Stimulated activated CD4-positive, alpha-beta T cell treated with anti-CD3 and anti-CD28 coated beads, Interleukin-2, amount 100 ng/mL, for 24 hours (primary cell): ENCODE measurements at places on chromosomes 11 and 22.

DNA sequence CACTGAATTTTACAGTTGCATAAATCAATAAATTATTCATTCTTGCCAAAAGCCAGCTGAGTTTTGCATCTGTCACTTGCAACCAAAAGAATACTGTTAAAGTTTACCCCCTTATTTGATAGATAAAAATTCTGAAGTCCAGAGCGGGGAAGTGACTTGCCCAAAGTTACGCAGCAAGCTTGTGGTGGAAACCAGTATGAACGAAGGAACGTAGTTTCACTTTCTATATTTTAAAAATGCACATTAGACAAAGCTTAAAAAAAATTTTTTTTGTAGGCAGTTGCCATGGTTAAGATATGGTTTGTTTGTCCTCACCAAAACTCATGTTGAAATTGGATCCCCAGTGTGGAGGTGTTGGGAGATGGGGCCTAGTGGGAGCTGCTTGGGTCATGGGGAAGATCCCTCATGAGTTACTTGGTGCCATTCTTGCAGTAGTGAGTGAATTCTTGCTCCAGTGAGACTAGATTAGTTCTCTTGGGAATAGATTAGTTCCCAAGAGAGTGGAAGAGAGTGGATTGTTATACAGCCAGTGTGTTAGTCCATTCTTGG, 46.3 kb upstream of the SEZ6L start:
- no peak for DNase-seq

DNA sequence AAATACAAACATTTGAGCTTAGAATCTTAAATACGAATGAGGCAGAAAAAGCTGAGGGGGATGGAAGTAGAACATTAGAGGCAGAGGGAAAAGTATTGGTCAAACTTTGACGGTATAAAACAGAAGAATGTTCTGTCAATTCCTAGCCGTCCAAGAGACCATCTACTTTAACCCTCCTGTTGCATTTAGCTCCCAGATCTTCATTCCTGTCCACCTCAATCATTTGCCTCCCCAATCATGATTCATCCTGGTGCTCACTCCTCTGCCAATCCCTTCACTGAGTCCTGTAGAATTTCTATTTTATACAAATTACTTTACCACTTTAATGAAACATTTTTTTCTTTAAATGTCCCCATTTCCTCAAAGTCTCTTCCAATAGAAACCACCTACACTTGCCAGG, 28.2 kb downstream of the C2CD3 start:
- DNase-seq = no peak

GRCh38 chr11:68061508-68061907, 22.7 kb downstream of the TCIRG1 start:
- DNase-seq = no peak

GRCh38 chr11:44813401-44813800, 86.6 kb downstream of the TSPAN18 start:
- no peak for DNase-seq

GRCh38 chr22:27537501-27537900, 264.1 kb downstream of the MN1 start:
- DNase-seq = no peak

DNA sequence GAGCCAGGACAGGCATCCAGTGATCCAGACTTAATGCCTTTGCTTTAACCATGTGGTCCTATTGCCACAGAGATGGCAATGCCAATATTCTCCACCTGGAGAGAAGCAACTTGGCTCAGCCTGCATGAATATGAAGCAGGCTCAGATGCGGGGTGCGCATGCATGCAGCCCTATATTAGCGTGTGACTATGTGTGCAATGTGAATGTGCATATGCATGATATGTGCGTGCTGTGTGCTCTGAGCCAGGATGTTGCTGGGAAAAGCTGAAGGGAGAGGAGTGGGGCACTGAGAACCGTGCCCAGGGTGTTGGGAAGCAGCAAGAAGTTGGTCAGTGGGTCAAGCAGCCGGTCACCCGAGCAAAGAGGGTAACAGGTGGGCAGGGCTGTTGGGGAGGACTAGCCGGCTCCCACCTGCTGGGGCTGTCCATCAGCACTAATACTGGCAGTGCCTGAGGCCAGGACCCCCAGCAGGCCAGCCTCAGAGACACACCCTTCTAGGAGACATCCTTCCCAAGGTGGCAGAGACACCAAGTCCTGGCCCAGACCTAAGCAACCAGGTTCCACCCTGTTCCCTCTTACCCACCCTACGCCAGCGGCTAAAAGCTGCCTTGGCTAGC, 24.8 kb upstream of the MYOD1 start:
- DNase-seq = no peak

- DNase-seq = no peak
Observed at GRCh38 chr11:13324141-13324540, 46.6 kb downstream of the BMAL1 start.

DNA sequence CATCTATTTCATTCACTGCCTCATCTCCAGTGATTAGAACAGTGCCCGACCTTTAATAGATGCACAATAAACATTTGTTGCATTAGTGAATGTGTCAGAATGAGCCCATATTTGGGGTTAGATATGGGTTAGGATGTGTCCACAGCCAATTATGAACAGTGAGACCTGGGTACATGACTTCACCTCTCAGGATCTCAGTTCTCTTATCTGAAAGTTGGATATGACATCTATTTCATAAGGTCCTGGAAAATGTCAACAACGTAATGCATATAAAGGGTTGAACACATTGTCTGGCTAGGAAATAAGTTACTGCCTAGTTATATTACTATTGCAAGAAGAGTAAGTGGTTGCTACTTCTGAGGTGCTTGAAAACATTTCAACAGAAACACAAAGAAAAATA, 79.7 kb upstream of the LDLRAD3 start:
- DNase-seq = no peak

GRCh38 chr22:46993633-46994032, 231.2 kb downstream of the TBC1D22A start:
- no peak for DNase-seq

DNA sequence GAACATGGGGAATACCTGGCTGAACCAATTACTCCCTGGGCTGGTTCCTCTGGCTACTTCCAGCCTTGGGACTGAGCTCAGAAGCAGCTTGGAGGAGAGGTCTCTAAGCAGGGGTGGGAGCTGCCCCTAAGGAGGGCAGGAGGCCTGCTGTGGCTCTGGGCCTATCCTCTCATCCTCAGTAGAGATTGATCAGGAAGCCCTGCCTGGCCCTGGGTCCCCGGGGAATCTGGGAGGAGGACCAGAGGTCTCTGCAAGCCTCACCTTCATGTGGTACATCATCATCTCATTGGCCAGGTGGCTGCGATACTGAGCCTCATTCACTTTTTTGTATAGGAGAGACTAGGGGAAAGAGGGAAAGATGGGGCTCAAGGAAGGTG, 91.1 kb downstream of the PDE2A start:
- DNase-seq = no peak

GRCh38 chr22:46113910-46114517, 36.3 kb upstream of the PPARA start:
- no peak for DNase-seq

GRCh38 chr22:35054064-35054463, 11.9 kb upstream of the ISX start:
- no peak for DNase-seq

DNA sequence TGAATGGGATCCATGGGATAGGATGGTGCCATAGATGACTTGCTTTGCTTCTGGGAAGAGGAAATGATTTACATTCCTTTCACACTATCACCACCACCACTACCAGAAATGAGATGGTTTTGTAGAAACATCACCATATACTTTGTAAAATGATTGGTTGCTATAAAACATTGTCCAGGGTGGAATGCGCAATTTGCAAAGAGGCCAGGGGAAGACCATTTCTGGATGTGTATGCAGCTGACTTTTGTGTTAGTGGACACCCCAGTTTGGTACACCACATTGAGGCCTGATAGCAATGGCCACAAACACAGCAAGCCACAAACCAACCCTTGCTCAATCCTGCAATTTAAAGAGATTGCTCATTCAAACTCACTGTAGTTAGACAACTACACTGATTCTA, 56.7 kb upstream of the RCN1 start:
- DNase-seq = no peak

DNA sequence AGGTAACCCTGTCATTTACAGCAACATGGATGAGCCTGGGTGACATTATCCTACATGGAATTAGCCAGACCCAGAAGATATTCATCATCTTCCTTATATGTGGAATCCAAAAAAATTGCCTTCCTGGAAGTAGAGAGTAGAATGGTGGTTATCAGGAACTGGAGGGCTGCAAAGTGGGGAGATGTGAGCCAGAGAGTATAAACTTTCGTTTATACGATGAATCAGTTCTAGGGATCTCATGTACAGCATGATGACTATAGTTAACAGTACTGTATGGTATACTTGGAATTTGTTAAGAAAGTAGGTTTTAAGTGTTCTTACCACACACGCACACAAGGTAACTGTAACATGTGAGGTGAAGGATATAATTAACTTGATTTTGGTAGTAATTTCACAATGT, 79.1 kb downstream of the TBC1D22A start:
- DNase-seq = no peak

DNA sequence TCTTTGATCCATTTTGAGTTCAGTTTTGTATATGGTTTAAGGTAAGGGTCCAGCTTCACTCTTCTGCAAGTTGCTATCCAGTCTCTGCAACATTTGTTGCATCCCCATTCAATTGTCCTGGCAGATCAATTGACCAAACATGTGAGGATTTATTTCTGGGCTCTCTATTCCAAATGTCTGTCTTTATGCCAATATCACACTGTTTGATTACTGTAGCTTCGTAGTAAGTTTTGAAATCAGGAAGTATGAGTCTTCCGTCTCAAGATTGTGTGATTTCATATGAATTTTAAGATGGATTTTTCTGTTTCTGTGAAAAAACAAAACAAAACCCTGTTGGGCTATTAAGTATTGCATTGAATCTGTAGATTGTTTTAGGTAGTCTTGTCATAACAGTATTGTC, 17.0 kb downstream of the APLP2 start:
- DNase-seq = no peak

DNA sequence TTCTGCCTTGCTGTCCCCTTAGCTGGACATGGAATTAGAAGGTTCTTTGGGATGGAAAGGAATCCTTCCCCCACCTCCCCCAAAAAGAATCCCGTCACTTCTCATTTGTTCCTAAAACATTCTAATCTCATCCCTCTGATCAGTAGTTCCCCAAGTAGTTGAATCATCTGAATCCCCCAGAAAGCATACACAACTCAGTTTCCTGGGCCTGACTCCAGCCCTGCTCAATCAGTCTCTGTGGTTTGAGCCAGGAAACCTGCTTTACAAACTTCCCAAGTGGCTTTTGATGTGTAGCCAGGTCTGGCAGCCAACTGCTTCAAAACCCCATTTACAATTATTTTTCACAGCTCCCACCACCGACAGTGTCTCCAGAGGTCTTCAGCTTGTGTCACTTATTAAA, 20.2 kb downstream of the C22orf31 start:
- no peak for DNase-seq
